ENCODE measurements at places on chromosomes 1 and 21.

GRCh38 chr21:36747815-36748383 is 49.0 kb downstream of the SIM2 start:
- DNase-seq = peak; percentile 41

DNA sequence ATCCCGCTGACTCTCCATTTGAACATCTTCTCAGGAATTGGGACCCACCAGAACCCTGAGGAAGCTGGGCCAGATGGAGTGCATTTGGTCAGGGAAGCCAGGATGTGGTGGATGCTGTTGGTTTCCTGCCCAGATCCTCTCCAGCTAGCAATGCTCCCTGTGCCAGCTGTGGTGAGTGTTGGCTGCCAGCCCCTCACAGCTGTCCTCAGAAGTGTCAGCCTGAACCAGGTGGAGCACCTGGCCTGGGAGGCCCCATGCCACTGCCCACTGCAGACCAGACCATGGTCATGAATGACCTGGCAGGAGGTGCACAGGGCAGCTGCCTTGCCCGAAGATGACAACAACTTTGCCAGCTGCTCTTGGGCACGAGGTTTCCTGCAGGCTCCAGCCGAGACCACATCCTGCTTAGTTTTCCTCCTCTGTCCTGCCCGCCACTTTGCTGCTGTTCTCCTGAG is 54.4 kb downstream of the PRSS38 start:
- DNase-seq = peak; percentile 47

DNA sequence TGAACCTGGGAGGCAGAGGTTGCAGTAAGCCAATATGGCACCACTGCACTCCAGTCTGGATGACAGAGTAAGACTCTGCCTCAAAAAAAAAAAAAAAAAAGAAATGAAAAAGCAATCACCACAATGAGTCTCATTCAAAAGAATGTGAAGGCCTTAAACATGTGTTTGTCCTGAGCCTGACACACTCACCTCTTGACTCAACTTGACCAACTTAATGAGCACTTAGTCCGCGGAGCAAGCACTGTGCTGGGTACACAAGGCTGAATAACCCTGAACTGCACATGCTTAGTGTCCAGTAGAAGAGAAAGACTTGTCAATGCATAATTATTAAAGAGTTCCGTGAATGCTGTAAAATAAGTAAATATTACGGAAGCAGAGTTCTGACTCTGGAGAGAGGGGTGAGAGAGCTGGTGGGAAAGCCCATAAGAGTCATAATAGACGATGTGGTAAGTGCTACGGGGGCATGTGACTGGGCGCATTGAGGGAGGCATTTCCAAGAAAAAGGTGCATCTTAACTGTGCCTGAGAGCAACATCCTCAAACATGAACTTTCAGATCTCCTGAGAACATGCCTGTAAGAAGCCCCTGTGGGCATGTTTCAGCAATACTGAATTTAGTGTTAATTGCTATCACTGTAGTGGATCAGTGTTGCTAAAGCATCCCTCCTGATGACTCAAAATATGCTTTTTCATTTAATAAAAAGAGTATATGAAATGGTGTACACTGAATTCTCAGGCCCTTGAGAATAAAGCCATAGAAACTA is 27.2 kb downstream of the MCOLN2 start:
- no peak for DNase-seq

GRCh38 chr1:230175163-230175747 is 108.2 kb downstream of the GALNT2 start:
- DNase-seq = no peak

GRCh38 chr1:233544304-233544703 is 69.6 kb upstream of the KCNK1 start:
- DNase-seq = no peak

DNA sequence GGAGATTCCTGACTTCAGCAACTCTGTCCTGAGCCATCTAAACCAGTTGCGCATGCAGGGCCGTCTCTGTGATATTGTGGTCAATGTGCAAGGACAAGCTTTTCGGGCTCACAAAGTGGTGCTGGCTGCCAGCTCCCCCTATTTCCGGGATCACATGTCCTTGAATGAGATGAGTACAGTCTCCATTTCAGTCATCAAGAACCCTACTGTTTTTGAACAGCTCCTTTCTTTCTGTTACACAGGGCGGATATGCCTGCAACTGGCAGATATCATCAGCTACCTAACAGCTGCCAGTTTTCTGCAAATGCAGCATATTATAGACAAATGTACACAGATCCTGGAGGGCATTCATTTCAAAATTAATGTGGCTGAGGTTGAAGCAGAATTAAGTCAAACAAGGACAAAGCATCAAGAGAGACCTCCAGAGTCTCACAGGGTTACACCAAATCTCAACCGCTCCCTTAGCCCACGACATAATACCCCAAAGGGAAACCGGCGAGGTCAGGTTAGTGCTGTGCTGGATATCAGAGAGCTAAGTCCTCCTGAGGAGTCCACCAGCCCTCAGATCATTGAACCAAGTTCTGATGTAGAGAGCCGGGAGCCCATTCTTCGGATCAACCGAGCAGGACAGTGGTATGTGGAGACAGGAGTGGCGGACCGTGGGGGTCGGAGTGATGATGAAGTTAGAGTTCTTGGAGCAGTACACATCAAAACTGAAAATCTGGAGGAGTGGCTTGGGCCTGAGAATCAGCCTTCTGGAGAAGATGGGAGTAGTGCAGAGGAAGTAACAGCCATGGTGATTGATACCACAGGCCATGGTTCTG is 2.3 kb downstream of the ZBTB37 start:
- peak; percentile 15 for DNase-seq

GRCh38 chr1:154479764-154480421 is 22.1 kb upstream of the TDRD10 start:
- peak; percentile 82 for DNase-seq

DNA sequence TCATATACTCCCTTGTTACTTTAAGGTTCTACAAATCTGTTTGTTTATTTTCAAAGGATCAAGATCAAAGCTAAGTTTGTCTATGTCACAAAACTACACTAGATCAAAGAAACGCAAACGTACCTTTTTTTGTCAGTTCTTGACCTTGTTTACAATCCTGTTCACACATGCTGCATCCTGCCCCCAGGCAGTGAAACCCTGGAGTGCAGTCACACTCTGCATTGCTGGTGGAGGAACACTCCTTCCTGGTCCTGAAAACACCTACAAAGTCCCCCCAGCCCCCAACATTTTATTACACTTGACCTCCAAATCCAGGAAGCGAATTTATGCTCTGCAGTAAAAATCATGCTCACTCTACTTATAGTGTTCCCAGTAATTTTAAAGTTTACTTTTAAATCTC is 2.6 kb downstream of the TNFRSF9 start:
- DNase-seq = no peak

GRCh38 chr21:36856643-36857042 is 109.8 kb downstream of the HLCS start:
- DNase-seq = no peak

DNA sequence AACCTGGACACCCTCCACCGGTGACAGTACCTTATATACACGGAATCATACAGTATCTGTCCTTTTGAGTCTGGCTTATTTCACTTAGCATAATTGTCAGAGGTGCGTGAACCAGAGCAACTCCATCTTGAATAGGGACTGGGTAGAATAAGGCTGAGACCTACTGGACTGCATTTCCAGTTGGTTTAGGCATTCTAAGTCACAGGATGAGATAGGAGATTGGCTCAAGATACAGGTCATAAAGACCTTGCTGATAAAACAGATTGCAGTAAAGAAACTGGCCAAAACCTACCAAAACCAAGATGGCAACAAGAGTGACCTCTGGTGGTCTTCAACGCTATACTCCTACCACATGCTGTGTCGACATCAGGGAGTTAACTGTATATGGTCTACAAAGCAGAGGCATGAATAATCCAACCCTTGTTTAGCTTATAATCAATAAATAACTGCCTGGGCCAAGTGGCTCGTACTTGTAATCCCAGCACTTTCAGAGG is 1.4 kb upstream of the FDPS start:
- DNase-seq = no peak

- no peak for DNase-seq
Measured at GRCh38 chr1:102851616-102852015, 256.7 kb downstream of the COL11A1 start.

GRCh38 chr1:13807209-13807608 is 107.2 kb downstream of the PRDM2 start:
- peak; percentile 39 for DNase-seq

- no peak for DNase-seq
Measured at GRCh38 chr1:226600254-226600653, 51.7 kb downstream of the STUM start.

GRCh38 chr1:44045064-44045463 is 13.8 kb upstream of the SLC6A9 start:
- DNase-seq = no peak

DNA sequence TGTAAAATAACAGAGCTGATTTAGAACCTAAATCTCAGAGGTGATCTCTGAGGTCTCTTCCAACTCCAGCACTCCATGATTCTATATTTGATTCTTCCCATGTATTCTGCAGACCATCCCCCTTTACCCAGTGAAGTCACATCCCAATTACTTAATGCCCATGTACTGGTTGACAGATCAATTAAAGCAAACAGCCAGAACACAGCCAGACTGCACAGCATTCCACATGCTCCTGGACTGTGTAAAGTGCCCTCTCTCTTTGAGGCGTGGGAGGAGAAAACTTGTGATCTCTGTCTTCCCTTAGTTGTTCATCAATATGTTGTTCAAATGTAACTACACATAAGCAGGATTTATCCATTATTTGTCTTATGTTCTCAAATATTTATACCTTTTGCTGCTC is 18.1 kb downstream of the NOS1AP start:
- no peak for DNase-seq

DNA sequence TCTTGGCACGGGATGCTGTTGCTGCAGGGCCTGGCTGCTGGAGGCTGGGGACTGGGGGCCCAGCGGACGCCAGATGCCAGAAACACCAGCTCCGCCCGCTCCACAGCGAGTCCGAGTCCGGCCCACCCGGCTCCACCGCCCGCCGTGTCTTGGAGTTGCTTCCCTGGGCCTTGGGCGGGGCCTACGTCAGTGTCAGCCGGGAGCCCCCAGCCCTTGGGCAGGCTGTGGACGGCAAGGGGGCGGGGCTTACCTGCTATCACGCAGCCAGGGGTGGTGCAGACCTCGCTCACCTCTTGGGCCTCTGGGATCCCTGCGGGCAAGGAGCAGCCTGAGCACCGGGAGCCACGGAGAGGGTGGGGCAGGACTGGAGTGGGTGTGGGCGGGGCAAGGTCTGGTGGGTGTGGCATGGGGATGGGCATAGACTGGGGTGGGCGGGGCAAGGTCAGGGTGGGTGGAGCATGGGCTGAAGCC is 21.8 kb downstream of the MMEL1 start:
- DNase-seq = no peak

- DNase-seq = peak; percentile 8
Measured at GRCh38 chr1:165228111-165228655, 128.3 kb downstream of the LMX1A start.

- DNase-seq = no peak
Measured at GRCh38 chr1:36269408-36269838, 36.7 kb upstream of the SH3D21 start.

DNA sequence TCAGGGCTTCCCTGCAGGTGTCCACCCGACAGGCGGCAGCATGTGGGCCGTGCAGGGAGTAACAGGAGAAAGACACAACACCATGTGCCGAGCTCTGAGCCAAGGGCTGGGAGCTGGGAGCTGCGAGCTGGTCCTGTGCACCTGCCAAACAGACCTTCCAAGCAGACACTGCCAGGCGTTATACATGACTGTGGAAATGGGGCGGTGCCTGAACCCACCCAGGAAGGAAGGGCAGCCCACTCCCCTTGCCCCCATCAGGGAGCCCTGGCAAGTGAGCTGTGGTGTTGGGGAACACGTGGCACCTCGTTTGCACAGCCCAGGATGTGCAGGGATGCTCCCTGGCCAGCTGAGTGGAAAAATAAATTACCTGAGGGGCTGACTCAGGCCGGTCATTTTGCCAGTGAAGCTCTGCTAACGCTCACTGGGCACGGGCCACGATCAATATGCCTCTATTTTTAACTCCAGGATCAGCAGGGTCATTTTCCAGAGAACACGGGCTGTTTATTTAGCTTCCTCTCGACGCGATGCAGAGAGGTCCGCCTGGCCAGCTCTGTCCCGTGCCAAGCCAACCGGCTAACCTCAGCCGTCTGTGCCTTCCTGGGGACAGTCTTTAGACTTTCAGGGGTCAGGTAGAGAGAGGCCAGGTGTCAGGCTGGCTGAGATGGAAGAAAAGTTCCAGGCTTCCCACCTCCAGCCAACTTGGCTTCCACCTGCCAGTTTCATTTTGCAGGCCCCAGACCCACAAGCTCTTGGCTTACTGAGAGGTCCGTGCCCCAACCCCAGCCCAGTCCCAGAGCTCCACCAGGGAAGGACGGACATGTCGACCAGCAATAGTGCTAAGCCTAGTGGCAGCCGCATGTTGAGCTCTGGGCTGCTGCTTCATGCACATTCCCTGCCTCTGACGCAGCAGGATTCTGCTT is 196.7 kb upstream of the VAMP3 start:
- DNase-seq = peak; percentile 88

DNA sequence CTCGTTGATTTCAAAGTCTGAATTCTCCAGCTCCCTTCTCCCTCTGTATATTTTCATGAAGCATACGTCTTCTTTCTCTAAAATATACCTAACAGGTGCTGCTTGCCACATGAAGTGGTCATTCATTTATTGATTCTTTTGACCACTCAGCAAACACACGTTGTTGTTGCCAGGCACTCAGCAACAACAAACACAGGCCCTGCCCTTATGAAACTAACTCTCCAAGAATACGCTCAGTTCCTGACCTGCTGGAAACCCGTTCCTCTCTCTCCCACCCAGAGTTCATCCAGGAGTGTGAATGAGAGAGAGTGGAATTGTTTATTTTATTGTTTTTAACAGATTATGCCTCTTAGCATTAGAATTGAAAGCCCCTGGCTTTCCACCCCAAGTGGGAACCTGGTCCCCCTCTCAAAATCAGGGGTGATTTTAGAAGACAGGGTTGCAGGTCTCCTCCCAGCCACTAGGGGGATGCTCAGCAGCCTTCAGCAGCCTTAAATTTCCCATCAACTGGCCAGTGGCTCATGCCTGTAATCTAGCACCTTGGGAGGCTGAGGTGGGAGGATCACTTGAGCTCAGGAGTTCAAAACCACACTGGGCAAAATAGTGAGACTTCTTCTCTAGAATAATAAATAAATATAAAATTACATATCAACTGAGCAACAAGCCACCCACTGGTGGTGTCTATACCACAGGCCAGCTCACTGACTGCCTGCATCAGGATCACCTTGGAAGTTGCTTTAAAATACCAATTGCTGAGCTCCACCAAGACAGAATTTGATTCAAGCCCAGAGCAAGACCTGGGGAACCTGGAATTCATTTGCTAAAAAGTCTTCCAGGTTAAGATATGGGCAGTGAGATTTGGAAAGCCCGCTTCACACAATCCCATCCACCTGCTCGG is 181.0 kb upstream of the KLHDC7A start:
- DNase-seq = peak; percentile 92

GRCh38 chr1:19388980-19389379 is 76.9 kb downstream of the SLC66A1 start:
- no peak for DNase-seq

GRCh38 chr21:45130324-45130774 is 56.0 kb downstream of the ADARB1 start:
- no peak for DNase-seq

GRCh38 chr1:83500531-83500930 is 498.4 kb downstream of the TTLL7 start:
- no peak for DNase-seq

GRCh38 chr21:38356883-38357625 is 100.3 kb downstream of the KCNJ15 start:
- no peak for DNase-seq

Measured in NCI-H510A treated with DMSO at 0.1 percent for 48 hours (cell line).